ENCODE measurements at places on chromosomes 11 and 22. TPM values are rescaled to one million over a fixed set of nuclear protein-coding genes. Genes with fewer than 3 reads are reported as not detected.
A peak's percentile ranks its signal among the peaks of the same experiment; 100 is the strongest.

GRCh38 chr11:77287136-77287535, 14.3 kb downstream of the GDPD4 start:
- no peak for DNase-seq

TMEM191C gene
- 0.35 TPM for total RNA-seq

DNA sequence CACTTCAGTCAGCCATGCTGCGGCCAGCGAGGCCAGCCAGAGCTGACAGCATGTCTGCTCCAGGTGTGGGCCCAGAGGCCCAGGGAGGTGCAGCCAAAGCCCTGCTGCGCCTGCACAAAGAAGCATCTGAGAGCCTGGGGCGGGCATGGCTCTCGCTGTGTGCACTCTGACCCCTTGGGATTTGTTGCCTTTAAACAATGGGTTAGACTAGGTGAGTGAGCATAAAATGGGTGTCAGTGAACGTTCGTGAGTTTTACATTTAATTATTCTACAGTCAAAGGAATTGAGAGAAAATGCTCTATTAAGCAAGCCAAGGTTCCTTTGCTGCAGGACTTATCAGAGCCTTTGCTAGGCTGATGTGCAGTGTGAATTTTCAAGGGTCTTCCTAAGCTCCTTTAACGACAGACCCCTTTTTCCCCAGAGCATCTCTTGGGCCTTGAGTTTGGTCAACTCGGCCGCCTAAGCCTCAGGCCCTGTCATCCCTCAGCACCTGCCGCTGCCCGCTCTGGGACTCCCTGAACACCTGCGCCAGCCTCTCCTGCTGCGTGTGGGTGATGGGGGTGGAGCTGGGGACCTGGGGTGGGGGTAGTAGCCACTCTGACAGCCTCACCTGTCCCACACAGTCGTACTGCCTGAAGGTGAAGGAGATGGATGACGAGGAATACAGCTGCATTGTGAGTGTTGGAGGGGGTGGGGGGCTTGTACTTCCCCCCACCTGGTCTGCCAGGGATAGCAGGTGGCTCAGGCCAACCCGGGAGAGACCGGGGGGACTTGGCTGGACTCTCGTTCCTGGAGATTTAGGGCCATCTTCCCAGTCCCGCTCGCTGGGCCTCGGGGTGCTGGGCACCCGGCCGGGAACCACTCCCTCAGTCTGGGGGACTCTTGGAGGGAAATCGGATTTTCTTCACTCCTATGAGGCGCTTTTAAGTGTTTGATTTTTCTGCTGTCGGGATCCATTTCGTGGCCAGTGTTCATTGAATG, 10.5 kb downstream of the SLC16A8 start:
- no peak for DNase-seq

- no peak for DNase-seq
Measured at GRCh38 chr22:34880662-34881061, 185.3 kb upstream of the ISX start.

MPEG1 gene
- total RNA-seq, result not detected

GRCh38 chr11:9535189-9535781, 38.2 kb upstream of the WEE1 start:
- DNase-seq, result peak; percentile 43

OR8D1 gene
- total RNA-seq, result not detected

GSTP1 gene
- total RNA-seq, result 3,608 TPM

MIOX gene
- 0.10 TPM for total RNA-seq

DNA sequence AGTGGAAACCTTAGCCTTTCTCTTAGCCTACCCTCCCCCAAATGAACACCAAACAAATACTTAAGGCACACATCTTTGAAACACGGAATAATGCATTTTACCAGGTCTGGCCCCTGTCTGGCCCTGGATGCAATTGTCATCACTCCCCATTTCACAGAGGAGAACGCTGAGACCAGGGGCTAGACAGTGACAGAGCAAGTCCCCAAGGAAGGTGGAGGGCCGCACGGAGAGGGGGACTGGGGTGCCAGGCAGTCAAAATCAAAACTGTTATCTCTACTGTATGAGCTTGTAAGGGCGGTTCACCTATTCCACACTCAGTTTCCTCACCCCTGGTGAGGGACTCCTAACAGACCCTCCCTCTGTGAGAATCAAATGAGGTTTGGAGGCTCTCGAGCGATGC, 414.2 kb downstream of the SOX6 start:
- DNase-seq, result no peak

- no peak for DNase-seq
Measured at GRCh38 chr22:20154602-20155187, 3.8 kb upstream of the CCDC188 start.

GRCh38 chr11:11411401-11411985, 58.4 kb upstream of the CSNK2A3 start:
- DNase-seq, result no peak

DNA sequence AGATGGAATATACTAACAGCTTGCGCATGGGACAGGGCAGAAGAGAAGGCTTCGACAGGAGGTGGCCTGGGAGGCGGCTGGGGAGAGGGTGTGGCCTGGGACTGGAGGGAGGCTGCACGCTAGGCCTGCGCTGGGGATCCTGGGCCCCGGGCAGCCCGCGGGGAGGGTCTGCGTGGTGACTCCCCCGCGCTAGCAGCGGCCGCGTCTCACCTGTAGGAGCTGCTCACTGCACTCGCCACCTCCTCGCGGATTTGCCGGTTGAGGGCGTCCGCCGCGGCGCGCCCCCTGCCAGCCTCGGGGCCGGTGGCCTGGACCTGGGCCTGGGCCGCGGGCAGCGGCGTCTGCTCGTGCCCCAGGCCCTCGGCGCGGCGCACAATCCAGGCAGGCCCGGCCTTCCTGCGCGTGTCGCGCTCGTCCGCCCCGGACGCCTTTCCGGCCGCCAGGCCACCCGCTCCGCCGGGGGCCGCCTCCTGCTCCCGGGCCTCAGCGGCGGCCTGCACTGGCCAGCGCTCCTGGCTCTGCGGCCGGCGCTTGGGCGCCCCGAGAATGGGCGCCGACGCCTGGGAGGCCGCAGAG, 1.5 kb downstream of the MAP6 start:
- no peak for DNase-seq

DNA sequence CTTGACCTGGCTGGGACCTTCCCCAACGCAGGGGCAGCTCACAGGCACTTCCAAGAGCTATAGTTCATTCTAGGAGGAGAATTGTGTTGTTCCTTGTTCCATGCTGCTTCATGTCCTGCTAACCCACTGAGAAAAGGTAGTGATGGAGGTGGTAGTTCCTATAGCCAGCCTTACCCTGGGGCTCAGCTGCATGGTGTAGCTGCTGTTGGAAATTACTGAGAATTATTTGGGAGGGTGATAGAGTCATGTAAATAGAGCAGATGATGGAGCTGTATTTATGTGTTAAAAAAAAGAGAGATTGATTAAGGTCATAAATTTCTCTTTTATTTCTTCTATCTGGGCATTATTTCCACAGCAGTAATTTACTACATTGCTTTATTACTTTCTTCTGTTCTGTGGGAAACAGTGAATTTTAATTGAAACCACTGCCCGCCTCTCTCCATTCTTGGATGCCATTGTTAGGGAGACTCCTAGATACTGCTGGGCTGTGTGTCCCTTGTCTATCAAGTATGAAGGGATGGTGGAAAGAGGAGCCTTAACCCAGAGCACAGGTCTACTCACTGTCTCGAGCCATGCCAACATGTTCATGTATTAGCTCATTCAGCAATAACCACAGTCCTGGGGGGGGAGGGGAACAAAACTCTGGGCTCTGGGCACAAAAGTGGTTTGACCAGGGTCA, 309.2 kb downstream of the FAT3 start:
- no peak for DNase-seq

GRCh38 chr22:45863981-45864751, 112.8 kb downstream of the WNT7B start:
- DNase-seq, result peak; percentile 67

GRCh38 chr11:130404727-130405126, 23.7 kb downstream of the ADAMTS8 start:
- DNase-seq, result peak; percentile 27

- DNase-seq, result no peak
Measured at GRCh38 chr22:24685531-24686190, 82.7 kb downstream of the GGT1 start.

GRCh38 chr11:109654091-109654490, 232.1 kb downstream of the C11orf87 start:
- no peak for DNase-seq

ANGPTL5 gene
- not detected for total RNA-seq

TNNT3 gene
- not detected for total RNA-seq

GRCh38 chr11:87719326-87720073, 455.7 kb downstream of the RAB38 start:
- no peak for DNase-seq

GRCh38 chr11:723120-723883, 17.3 kb downstream of the EPS8L2 start:
- peak; percentile 55 for DNase-seq

LINC01488 gene
- not detected for total RNA-seq

CHST1 gene
- not detected for total RNA-seq

- DNase-seq, result no peak
Measured at GRCh38 chr11:12961615-12962014, 47.5 kb upstream of the RASSF10 start.

GPR83 gene
- total RNA-seq, result under 0.01 TPM

TREH gene
- not detected for total RNA-seq

DNA sequence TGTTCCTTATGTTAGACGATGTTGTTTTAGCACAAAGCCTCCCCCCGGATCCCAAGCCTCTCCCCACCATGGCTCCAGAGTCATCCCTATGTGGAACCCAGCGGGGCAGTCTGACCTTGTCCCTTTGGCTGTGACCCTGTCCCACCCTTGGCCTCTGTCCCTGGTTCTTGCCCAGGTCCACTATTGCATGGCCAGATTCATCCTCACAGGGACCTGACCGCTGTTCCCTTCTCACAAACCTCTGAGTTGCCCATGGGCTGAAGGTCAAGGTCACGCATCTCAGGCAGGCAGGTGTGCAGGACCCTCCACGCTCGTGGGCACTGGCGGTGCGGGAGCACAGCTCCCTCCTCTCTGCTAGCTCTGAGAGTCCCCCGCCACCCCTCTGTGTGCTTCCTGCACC, 39.0 kb downstream of the BCR start:
- DNase-seq, result no peak

UPK2 gene
- 0.10 TPM for total RNA-seq

GRCh38 chr22:48959496-48959895, 868.2 kb downstream of the BRD1 start:
- DNase-seq, result no peak

DNA sequence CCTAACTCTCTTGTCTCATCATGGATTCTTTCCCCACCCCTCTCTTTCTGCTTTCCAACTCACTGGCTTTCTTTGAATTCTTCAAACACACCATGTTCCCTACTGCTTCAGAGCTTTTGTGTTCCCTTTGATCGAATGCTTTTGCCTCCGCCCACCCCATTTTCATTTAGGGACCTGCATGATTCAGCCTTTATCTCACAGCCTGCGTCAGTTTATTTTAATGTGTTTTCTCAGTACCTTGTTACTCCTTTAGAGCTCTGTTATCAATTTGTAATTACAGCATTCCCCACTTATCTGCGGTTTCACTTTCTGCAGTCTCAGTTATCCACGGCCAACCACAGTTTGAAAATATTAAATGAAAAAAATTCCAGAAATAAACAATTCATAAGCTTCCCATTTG, 451.3 kb downstream of the METTL15 start:
- DNase-seq, result no peak

DNA sequence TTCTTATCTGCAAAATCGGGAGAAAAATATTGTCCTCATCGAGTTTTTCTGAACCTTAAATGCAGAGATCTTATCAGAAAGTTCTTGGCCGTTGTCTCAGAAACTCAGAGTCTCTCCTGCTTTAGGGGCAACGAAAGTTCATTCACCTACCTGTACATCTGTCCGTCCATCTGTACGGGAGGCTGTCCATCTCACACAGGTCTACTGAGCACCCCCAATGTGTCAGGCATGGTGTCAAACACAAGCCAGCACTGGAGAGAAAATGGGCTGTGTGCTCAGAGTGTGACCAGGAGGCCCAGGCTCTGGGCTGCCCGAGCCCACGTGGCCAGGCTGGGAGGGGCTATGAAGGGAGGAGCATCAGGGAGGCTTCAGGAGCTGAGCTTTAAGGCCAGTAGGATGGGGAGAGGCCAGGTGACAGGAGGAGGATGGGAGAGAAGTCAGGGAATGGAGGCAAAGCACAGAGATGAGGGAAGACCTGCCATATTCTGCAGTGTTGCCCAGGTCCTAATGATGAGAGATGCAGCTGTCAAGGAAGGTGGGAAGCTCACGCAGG, 62.4 kb upstream of the MYEOV start:
- DNase-seq, result no peak

DNA sequence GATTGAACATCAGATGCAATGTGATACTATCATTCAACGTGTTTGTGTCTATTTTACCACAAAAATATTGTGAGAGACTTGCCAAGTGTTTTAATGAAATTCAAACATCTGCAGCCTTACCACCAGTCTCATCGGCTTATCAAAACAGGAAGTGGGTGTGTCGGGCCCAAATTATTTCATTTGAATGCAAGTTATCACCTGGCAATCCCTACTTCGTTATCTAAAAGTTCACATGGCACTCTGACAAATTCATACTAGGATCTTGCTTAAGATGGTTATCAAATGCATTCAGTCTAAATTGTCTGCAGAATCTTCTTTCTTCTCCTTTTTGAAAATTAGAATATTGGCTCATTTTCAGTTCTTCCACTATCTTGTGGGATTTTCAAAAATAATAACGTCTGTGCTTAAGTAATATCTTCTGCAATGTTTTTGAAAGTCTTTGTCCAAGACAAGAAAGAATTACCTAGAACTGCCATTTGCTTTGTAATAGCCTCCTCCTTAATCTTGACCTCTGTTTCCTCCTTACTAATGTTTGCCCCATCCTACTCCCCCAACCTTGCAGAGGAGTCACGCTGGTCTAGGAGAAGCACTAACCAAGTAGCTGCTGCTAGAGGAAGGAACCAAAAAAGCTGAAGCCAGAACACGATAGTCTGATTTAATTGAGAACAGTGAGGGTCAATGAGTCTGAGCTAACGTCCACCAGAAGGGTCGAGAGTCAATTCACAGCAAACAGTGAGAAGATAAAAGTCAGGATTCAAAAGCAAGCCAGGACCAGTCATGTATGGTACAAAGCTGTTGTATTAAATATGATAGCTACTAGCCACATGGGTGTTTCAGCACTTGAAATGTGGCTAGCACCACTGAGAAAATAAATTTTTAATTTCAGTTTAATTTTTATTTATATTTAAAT, 10.2 kb upstream of the BIRC3 start:
- no peak for DNase-seq

- DNase-seq, result no peak
Measured at GRCh38 chr11:129457321-129457720, 81.7 kb downstream of the BARX2 start.

GRCh38 chr22:43897751-43898261, 6.0 kb upstream of the PNPLA5 start:
- DNase-seq, result peak; percentile 40
